Epithelial cell of prostate (primary cell): ENCODE measurements at places on chromosomes 5 and 9.

- no peak for DNase-seq
Observed at GRCh38 chr5:24904981-24905517, 260.3 kb upstream of the CDH10 start.

DNA sequence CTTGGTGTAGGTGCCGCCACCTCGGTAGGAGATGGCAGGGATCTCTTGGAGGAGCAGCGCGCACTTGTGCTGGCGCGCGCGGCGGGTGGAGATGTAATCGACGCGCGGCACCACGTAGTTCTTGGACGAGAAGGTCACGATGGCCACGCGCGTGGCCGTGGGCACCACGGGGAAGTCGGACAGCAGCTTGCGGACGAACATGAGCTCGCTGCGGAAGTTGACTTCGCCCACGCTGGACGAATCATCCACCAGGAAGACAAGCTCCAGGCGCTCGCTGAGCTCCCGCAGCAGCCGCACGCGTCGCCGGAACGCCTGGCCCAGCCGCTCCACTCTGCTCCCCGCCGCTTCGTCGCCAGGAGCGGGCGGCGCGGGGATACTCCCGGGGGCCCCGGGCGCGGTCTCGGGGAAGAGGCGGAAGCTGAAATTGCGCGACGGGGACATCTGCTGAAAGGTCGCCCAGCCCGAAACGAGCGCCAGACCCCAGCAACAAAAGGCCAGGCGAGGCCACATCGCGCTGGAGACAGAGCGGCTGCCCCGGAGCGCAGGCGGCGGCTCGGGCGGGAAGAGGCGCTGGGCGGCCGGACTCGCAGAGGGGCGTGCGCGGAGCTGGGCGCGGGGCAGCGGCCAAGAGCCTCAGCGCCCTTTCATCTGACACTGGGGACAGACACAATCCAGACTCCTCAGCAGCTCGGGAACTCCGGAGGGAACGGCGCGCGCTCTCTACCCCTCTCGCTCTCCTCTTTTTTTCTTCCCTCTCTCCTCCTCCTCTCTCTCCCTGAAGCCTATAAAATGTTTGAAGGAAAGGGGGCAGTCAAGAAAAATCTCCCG, at the start of gene SVEP1:
Gene SVEP1, minus strand, starts transcription at position 708 of the 828 bp plus-strand sequence. Its CDS starts 198 bp downstream, at position 510.
- no peak for DNase-seq

DNA sequence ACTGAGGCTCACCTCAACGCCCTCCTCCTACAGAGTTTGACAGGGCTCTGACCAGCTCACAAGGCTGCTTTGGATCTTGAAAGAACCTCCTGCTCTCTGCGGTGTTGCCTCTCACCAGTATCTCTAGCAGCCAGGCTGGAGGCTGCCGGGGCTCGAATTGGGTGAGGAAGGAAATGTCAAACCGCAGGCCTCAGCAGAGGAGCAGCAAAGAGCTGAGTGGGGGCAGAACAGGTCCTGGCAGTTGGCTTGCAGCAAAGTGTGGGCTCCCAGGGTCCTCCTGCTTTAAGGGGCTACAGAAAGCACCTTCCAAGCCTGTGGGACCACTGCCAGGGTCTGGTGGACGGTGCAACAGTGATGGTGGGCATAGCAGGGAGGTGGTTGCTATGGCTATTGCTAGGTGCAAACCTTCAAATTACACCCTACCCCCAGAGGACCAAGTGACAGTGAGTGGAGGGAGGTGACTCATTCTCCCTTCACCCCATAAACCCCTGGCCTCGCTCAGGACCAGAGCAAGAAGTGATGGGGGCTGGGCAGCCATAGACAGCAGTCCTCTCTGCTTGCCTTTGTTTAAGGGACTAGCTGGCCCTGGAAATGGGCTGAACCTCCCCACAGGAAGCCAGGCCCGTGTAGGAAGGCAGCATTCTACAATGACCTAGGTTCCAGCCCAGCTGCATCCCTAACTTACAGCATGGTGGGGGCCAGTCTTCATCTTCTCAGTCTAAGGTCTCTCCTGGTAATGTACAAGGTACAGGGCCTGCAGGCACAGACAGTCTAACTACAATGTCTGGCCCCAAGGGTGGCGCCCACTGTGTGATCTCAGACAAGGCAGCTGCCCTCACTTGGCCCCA, 18.7 kb downstream of the LCP2 start:
- DNase-seq, result no peak

- DNase-seq, result no peak
Observed at GRCh38 chr9:95284162-95285080, 33.1 kb downstream of the FANCC start.

GRCh38 chr5:10634050-10634449, 70.2 kb downstream of the ANKRD33B start:
- no peak for DNase-seq

DNA sequence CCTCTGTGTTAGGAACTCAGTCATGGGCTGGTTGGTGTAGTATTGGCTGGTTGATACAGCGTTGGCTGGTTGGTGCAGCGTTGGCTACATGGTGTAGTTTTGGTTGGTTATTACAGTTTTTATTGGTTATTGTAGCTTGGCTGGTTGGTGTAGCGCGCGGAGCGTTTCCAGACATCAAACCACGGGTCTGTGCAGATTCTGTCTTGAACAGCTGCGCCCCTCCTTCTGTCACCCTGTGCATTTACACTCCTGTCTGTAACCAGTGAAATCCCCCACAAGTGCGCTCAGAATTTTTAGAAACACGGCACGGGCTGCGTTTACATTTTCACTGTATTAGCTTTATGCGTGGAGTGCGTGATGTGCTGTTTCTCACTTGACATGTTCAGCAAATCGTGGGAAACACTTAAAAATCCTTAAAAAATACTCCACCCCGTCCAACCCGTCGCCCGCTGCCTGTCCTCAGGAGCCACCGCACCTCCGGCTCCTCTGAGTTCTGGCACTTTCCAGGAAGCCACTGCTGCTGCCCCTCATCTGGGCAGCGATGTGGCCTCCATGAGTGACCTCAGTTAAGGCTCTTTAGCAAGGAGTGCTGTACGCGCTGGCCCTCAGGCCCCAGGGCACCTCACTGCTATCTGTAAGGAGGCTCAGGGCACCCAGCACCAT, 20.8 kb downstream of the NKD2 start:
- DNase-seq, result no peak

DNA sequence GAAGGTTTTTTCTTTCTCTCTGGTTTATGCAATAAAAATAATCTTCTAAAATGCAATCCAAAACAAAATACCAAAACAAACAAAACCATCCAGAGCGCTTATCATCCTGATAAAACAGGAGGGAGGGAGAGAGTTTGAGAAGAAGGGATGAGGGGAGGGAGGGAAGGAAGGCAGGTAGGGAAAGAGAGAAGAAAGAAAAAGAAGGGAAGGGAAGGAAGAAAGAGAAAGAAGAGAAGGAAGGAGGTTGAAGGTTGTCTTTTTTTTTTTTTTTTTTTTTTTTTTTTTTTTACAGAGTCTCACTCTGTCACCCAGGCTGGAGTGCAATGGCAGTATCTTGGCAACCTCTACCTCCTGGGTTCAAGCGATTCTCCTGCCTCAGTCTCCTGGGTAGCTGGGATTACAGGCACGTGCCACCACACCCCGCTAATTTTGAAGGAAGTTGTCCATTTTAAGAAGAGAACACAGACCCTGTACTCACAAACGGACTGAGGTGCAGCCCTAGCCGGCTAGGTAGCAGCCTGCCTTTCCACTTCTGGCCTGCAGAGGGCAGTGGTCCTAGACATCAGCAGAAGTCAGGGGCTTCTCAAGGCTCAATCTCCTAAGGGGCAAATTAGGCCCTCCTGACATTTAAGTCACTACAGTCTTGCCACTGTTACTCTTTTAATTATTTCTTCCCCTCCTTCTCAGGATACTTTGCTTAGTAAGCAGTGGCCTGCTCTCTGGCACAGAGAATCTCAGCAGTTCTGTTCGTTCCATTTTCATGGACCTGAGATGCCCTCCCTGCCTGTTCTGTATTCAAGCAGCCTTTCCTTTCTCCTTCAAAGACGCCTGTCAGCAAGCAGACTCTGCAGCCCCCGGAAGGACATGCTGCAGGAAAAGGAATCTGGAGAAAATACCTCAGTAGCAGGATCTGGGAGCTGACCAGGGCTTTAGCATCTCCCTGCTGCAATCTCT, 76.4 kb downstream of the EPB41L4B start:
- no peak for DNase-seq

DNA sequence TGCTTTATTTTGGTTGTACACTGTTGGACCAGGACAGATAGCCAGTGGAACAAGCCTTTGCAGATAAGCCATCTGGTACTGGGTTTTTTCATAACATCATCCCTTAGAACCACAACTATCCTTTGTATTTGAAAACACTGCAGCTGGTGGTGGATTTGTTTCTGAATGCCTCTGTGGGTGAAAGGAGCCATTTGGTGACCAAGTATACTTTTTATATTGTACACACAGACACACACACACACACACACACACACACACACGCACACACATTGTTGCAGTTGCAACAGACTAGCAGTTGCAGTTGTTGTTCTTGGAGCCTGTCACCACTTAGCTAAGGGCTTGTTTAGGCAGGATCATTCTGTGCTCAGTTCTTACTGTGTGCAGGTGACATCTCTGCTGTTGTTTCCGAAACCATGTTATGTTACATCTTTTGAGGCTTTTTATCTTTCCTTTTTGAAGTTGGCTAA, 22.9 kb upstream of the CAVIN4 start:
- DNase-seq, result peak; percentile 22

DNA sequence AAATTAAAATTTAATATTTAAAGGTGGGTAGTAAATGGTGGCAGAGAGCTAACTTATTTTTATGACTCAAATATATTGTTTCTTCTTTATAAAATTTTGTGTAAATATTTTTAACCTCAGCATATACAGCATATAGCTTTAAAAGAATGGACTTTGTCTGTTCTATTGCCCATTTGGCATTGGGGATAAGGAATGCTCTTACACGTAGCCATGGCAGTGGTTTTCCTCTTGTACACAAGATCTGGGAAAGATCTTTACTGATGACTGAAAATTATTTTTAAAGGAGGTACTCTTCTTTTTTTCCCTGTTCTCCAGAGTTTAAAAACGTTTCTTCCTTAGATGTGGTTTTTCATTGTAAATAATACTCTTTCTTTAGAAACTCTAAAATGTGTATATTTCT, 75.0 kb downstream of the PBX3 start:
- DNase-seq, result no peak

DNA sequence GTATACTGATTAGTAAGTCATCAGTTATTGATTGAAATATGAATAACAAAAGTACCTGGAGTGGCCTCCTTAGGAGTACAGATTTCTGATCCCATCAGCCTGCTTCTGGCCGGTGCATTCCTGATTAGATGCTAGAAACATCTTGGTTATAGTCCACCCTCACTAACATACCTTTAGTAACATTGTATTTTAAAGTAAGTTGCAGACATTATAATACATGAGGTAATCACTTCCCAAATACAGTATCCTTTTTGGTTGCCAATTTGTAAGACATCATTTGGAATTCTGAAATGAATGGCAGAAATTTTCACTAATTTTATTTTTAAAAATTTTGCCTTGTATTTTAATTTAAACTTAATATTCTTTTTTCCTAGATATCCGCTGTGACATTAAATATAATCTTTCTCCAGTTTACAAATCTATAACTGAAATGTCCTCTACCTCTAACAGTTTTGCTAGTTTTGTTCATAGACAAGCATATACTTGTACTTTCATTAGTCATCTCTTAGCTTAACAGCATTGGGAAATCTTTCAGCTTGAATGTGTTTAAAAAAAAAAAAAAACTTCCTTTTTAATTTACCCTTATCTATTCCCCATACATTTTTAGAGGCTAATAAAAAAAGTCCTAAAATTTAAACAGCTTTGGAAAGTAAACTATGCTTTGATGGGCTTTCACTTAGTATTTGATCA, 178.9 kb downstream of the XRCC4 start:
- DNase-seq, result peak; percentile 12

DNA sequence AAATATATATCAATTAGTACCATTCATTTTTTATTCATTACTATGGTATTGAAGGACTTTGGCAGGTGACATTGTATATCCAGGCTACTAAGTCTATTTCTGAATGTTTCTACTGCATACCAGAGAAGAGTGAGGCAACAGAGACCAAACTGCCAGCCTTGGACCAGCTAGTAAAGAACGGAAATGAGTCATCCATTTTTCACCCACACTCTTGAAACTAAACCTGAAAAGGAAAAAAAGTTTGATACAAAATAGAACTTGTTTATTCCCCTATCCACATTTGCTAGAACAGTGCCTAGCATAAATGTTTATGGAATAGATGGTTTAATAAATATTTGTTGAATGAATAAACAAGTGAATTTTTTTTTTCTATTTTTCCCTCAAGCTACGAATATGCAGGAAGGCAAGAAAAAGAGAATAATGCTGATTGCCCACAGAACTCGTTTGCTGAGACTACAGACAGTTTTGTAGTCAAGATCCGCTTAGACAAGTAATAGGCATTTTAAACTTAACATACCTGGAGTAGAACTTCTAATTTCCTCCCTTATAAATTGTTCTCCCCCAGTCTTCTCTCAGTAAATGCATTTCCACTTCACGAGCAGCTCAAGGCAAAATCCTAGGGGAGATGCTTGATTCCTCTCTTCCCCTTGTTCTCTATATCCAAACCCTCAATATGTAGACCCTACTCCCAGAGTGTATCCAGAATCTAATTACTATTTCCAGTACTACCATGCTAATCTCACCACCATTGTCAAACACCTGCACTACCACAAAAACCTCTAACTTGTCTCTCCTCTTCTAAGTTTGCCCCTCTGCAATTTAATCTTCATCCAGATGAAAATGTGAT, 146.2 kb upstream of the RASA1 start:
- no peak for DNase-seq

GRCh38 chr9:129851821-129852220, 16.6 kb downstream of the USP20 start:
- no peak for DNase-seq

- DNase-seq, result no peak
Observed at GRCh38 chr9:86549401-86549811, 195.2 kb upstream of the TUT7 start.

DNA sequence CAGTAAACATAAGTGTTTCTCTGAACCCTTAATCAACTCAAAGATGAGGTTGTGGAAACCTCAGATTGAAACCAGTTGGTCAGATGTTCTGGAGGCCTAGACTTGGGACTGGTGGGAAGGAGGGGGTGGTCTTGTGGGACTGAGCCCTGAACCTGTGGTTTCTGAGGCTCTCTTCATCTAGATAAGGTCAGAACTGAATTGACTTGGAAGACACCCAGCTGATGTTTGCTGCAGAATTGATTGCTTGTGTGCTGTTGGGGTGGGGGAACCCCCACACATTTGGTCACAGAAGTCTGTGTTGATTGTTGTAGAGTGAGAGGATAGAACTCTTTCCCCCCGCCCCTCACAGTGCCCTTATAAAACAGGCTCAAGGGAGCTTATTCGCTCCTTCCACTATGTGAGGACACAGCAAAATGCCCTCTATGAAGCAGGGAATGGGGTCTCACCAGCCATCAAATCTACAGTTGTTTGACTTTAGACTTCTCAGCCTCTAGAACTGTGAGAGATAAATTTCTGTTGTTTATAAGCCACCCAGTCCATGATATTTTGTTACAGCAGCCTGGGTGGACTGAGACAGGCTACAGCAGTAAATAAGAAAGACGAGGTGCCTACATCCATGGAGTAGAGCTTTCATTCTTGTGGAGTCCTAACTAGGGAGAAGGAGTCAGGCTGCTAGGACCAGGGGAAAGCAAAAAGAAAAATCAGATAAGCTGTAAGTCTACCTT, 25.7 kb upstream of the UGCG start:
- no peak for DNase-seq

- no peak for DNase-seq
Observed at GRCh38 chr9:125842242-125842641, 95.1 kb downstream of the PBX3 start.

GRCh38 chr9:134693011-134693410, 51.4 kb downstream of the COL5A1 start:
- no peak for DNase-seq
